ENCODE measurements at places on chromosomes 2 and 18.

DNA sequence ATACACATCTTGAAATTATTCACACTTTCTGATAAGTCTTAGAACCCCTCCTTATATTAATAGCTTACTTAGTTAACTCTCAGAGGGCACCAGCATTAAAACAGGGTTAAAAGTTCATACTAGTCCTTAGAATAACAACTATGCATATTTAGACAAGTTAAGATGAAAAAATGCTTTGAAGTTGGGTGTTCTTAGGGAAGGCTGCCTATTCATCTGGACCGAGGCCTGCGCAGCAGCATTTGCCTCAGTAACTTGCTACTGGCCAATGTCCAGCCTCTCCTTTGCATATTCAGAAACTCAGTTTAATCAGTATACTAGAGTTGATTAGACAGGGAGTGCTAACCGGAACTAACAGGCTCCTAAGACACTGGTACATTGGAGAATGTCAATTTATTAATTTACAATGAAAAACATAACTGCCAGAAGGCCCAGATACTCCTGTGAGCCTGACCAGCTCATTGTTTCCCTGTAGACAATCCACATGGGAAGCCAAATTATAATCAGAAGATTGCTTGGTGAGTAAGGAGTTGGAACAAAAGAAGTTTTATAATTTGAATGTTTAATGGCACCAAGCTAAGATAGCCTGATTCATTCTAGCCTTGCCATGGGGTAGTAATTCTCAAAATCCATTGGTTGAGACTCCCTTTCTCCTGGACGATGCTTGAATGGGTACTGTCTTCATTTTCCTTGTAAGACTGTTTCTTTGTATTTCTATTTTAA, 48.9 kb downstream of the DYNC1I2 start:
- no peak for DNase-seq

GRCh38 chr18:10900435-10900834, 248.9 kb downstream of the PIEZO2 start:
- DNase-seq, result no peak

- DNase-seq, result no peak
These were observed 39.6 kb upstream of the BOD1L2 start for GRCh38 chr18:57107140-57107832.

DNA sequence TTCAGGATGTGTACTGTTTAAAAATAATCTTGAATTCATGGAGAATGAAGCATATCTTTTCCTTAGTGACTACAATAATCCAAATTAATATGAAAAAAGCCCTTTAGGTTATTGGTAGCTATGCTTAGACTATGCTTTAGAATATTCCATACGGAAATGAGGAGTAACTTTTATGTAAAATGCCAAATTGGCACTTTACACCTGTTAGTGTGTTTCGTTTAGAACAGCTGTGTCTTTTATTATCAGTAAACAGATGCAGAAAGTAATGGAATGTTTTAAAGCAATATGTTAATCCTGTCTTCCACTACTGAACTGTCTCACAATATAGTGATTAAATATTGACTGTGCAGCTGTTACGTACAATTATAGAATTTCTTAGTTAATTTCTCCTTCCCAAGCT, 129.6 kb downstream of the PMS1 start:
- no peak for DNase-seq

DNA sequence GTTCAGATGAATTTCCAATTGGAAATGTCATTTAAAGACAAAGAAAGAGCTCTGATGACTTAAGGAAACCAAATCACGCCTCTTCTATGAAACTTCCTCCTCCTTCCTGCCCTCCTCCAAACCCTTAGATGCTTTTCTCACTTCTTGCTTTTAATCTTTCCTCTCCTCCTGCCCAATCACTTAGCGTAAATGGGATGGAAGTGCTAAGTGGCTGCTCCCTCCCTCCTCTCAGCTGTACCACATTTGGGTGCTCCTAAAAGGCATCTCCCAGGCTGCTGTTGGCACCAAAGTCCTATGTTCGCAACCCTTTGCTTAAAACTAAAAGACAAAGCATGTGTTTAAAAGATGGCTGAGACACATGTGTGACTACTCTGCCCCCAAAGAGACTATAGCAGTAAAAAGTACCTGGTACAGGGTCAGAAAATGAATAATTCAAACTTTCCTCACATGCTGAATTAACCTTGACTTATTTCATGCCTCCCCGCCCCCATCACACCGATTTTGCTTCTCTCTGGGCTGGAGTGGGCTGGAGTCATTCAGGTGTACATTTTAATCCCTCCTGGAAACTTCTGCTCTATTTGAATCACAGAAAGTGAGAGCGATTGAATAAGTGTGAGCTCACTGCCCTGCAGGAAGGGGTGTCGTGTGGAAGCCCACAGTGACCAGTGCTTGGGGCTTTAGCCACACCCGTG, 59.2 kb upstream of the KLF7 start:
- no peak for DNase-seq

DNA sequence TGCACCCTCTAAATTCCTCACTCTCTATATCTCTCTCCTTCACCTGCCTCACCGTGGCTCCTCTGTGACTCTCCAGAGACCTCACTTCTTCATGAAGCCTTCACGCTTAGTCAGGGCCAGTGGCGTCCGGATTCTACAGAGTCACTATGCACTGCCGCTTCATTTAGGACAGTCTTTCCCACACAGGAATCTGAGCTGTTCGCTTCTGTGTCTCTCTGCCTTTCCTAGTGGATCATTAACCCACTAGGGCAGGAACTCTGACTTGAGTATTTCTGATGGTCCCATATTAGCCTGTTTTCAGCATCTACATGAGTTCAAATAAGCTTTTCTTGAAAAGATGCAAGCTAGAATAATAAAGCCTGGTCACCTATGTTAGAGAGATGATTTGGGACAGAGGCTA, 180.2 kb upstream of the DOK6 start:
- DNase-seq, result no peak

DNA sequence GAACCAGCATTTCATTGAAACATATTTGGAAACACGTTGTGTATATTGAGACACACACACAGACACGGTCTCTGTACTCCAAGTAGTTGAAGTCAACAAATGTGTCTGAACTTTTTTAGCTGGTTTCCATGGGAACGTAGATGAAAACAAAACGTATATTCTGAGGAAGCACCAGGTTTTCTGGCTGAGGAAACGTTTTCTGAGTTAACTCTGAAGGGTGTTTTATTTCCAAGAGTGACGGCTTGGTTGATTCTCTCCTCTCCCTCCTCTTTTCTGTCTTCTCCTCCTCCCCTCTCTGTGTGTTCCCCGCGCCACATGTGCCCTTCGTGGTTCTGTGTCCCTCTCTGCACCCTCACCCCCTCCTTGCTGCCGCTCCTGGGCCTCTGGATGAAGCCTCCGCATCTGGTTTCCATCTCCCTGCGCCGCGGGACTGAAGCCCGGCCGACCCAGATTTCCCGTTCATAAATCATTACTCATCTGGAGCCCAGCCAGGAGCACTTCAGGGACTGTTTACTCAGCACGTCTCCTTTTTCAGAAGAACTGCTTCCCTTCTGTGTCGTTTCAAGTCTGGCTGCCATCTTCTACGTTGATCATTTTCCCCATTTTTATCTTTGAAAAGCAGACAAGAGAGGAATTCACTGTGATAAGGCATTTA, 122.7 kb downstream of the COL6A3 start:
- DNase-seq, result peak; percentile 14

GRCh38 chr2:9021563-9022211, 18.2 kb upstream of the MBOAT2 start:
- DNase-seq, result no peak

GRCh38 chr2:223976635-223977226, 19.5 kb downstream of the MRPL44 start:
- no peak for DNase-seq

DNA sequence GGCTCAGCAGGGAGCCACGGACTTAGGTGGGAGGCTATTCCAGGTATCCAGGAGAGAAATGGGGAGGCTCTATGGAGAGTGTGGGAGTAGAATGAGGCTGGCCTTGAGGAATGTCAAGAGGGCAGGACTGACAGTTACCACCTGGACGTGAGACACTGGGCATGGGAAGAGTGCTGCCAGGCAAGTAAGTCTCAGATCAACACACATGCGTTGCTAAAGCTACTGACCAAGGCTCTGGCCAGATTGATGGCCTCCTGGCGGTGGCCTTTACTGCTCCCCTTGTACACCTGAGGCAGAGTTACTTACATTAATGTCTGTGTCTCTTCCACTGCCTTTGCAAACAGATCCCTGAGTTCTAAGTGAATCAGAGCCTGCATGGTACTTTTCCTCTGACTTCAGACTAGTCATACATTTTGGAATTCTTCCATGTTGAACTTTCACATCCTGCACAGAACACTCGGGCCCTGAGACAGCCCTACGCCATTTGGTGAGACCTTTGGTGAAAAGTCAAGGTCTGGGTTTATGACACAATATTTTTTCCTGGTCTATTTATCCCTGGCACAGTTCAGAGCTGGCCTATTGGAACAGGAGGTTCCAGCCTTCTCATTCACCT, 398.8 kb upstream of the TRIB2 start:
- no peak for DNase-seq

DNA sequence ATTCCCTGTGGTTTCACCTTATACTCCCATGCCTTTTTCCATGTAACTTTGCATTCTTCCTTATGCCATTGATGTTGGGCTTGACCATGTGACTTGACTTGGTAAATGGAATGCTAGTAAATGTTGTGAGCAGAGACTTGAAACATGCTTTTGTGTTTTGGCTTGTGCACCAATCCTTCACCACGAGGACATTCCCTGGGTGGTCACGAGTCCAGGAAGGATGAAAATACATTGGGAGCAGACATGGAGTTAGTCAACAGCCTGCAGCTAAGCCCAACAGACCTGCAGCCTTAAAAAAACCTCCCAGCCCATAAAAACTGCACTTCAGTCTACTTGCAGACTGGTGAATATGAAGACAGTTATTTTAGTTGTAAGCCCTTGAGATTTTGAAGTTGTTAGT, 116.5 kb upstream of the SPATS2L start:
- DNase-seq, result no peak

GRCh38 chr2:100285691-100286090, 36.6 kb downstream of the LONRF2 start:
- no peak for DNase-seq

DNA sequence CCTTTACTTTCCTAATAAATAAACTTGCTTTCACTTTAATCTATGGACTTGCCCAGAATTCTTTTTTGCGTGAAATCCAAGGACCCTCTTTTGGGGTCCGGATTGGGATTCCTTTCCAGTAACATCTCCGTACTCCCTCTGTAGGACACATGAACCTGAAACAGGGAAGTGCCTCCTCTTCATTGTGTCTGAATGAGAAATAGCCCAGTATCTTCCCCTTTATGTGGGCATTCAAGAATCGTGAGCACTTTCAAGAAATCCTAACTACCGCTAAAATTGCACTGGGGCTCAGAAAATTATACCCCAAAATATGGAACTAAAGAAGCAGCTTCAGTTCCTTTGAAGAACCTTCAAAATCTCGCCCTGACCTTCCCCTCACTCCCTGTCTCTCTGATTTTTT, 7.8 kb upstream of the POMC start:
- no peak for DNase-seq

DNA sequence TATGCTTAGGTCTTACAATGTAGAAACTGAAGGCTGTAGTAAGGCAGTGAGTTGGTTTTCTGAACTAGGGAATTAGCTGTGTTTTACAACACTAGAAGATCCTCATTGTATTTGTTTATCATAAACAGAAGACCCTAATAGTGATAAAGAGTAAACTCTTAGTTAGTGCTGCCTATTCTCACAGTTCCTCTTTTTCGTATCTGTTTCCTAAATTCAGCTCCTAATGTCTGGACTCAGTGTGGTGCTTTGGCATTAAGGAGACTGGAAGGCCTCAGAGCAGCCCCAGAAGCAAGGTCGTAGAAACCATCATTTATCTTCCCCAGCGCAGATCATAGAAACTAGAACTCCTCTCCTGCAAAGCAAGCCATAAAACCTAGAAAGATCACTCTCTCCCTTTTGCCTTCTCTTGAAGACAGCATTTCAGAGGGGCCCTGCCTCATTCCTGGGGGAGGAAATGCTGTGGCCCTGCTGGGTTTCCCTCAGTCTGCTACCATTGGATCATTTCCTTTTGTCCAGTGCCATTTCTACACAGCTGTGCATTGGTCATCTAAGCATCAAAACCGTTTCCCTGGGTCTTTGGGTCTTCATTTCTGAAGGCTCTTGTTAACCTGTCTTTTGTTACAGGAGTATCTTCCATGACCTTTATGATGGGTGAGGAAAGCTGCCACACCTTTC, 4.7 kb downstream of the ACP1 start:
- DNase-seq, result no peak

- DNase-seq, result no peak
These were observed 223.8 kb downstream of the RIT2 start for GRCh38 chr18:42891705-42892104.

- no peak for DNase-seq
These were observed 775 bp downstream of the SNED1 start for GRCh38 chr2:240998995-240999791.

DNA sequence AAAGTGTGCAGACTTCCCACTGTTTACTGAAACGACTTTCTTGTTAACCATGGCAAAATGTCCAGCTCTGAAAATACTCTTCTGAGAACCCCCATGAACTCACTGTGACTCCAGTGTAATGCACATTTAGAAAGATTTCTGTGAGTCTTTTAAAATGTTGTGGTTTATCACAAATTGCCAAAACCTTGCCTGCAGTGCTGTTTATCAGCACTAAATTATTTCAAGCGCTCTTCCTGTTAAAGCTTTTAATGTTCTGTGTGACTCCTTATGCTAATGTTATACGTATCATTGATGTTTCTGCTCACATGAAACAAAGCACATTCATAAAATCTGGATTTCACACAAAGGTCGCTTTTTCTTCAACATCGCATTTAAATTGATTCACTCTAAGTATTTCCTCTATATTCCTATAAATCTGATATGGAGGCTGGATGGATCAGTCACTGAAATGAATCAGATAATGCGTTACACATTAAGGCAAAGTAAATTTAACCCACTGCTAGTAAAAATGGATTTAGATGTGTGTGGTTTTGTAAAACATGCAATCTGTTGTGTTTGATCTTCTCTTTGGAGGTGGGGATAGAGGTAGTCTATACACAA, 521.2 kb downstream of the NYAP2 start:
- DNase-seq, result no peak

DNA sequence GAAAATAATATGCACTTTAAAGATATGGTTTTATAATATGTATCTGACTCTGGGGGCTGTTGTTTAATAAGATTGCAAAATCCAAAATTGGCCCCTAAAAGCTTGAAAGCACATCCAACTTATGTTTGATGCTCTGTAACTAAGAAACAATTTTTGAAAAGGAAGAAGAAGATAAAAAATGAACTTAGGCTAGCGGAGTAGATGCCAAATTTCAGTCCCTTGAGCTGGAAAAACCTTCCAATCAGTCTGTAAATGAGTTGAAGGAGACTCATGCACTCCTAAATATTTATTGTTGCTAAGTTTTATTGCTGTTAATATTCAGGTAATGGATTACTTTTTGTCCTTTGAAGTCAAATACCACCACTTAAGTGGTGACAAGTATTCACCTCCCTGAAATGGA, 465.0 kb downstream of the ZEB2 start:
- no peak for DNase-seq

DNA sequence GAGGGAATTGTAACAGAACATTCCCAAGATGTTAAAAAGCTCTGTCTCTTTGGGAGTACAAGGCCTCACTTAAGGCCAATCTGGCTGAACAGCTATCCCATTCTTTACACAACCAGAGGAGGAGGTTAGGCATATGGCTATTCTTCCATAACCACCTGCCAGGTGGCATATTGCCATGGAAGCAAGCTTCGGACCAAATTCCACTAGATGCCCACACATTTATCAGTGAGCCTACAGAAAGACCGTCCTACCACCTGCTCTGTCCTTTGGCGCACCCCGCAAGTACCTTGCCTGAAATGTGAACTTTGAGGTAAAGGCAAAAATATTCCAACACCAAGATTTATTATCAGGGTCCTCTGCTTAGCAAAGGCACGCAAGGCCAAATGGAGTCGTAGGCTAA, 519.9 kb upstream of the TNP1 start:
- DNase-seq, result no peak

GRCh38 chr18:35028536-35028935, 12.7 kb upstream of the MAPRE2 start:
- no peak for DNase-seq
